NCI-H510A (cell line): ENCODE measurements at places on chromosomes 13 and 19.

DNA sequence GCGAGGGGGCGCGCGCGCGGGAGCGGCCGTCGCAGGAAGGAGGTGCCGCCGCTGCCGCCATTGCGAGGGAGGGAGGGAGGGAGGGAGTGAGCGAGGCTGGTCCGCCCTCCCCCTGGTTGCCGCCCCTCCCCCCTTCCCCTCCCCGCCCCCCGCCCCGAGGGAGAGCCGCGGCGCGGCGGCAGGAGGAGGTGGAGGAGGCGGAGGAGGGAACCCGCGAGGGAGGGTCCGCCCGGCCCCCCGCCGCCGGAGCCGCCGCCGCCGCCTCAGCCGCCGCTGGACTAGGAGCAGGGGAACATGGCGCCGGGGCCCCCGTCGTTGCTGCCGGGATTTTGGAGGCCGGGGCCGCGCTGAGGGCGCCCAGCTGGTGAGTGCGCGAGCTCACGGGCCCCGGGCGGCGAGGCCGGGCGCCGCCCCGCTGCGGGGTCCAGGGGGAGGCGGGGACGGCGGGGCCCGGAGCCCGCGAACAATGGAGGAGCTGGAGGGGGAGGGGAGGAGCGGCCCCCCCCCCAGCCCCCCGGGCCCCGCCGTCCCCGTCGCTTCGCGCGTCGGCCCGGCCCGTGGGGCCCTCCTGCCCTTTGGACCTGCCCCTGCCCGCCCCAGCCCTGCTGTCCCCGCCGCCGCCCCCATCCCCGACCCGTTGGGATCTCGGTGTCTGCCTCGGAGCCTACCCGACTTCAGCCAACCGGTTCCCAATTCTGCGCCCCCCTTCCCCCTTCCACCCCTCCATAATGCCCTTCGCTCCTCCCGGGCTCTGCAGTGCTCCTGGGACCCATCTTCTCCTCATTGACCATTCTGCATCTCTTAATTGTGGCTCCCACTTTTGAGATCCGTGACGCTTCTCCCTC lies at the start of gene ARHGAP35:
TSS of gene ARHGAP35 (plus strand) at position 152 of the 845 bp plus-strand sequence. CDS start 57,679 bp downstream, outside the sequence.
- peak; percentile 72 for DNase-seq

- DNase-seq, result no peak
These were observed 164.2 kb upstream of the SOX1 start for GRCh38 chr13:111902726-111903125.

- DNase-seq, result no peak
These were observed 130.8 kb downstream of the KL start for GRCh38 chr13:33146843-33147611.

GRCh38 chr13:23867027-23867491 lies 22.1 kb downstream of the MIPEP start:
- no peak for DNase-seq

DNA sequence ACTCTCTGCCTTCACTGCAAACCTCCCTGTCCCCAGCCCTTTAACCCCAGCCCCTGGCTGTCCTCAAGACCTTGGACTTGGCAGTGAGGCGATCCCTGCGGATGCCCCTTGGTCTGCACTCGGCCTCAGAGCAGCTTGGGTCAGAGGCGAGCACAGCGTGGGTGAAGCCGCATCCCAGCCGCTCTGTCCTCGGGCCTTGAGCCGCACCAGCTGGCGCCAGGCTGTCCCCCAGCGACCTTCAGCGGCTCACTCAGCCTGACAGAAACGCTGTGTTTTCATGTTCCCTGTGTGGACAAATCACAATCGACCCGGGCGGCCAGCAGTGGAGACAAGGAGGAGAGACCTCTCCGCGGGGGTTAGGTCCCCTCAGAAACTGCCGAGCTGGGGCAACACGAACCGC lies 52.0 kb downstream of the GNG7 start:
- no peak for DNase-seq

DNA sequence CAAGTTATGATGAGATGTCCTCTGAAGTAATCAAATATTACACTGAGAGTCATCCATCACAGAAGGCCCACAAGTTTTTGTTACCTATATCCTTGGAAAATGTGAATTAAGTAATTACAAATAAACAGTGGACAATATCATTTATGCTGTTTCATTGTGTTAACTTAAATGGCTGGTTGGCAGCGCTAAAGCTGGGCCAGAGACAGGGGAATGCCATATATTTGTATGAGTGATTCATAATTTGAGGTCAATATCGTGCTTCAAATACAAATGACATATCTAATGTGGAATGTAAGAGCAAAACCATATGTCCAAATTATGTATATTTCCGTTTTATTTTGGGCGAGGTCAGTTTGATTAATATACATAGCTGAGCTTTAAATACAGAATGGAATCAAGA lies 1556.2 kb downstream of the SLITRK5 start:
- DNase-seq, result no peak

GRCh38 chr13:107590556-107590955 lies 624.8 kb downstream of the LIG4 start:
- peak; percentile 30 for DNase-seq

DNA sequence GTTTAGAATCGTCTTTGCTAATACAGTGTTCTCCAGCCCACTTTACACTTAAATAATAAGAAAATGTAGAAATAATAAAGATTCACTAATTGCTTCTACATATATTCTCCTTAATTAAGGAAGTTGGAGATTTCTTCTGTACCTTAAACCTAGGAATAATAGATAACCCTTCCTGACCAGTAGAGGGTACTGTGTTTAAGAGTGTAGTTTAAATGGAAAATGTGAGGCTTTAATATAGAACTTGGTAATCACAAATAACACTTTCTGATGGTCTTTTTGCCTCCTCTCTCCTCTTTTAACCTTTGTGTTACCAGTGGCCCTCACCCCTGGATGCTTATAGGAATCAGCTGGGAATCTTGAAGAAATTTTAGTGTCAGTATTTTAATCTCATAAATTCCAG lies 20.7 kb downstream of the POMP start:
- no peak for DNase-seq

DNA sequence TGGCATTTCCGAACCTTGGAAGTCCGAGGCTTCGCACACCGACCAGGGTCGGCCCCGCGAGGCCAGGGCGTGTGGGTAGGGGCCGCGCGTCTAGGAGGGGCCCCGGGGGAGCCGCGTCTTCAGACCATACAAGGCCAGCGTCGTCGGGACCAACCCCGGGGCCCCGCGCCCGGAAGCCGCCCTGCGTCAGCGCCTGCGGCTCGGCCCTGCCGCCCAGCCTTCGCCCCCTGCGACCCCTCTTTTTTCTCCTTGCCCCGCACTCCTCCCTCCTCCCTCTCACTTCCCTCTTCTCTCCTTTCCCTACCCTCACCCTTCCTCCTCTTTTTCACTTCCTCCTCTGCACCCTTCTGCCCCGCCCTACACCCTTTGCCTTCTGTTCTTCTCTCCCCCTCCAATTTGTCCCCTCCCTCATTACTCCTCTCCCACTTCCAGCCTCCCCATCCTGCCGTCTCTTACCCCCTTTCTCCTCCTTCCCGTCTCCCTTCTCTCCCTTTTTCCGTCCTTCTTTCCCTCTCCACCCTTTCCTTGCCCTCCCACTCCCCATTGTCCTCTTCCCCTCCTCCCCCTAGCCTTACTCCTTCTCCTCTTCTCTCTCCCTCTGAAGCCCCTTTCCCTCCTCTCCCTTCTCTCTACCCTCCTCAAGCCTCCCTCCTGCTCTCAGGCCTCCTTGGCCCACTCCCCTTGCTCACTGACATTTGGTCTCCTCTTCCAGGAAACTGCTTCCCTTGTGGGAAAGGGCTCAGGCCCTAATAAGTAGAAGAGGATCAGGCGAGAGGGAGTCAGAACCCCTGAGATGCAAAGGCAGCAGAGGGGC lies 2.2 kb upstream of the PLEKHG2 start:
- peak; percentile 22 for DNase-seq

GRCh38 chr13:107808389-107808788 lies 406.9 kb downstream of the LIG4 start:
- no peak for DNase-seq

- no peak for DNase-seq
These were observed 30.2 kb downstream of the ITM2B start for GRCh38 chr13:48263196-48263595.

DNA sequence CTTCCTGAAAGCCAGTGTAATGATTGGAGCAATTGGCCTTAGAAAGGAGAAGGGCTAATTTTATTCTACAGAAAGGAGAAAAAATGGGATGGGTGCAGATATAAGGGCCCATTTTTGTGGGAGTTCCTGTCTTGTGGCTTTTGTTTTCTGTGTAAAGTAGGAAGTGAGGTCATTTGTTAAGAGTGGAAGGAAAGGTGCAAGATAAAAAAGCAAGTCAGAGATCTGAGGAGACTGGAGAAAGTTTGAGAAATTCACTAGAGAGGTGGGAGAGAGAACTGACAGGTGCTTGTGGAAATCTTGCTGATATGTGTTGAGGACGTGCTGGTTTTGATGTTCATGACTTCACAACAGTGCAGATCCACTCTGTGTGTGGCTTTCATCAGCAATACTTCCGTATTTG lies 349.4 kb downstream of the DLEU7 start:
- DNase-seq, result no peak

- no peak for DNase-seq
These were observed 6.0 kb downstream of the RNASEH2B start for GRCh38 chr13:50915565-50915964.

GRCh38 chr13:98097749-98098148 lies 45.1 kb upstream of the FARP1 start:
- no peak for DNase-seq

- no peak for DNase-seq
These were observed 40.8 kb downstream of the CHST8 start for GRCh38 chr19:33662391-33663092.

- DNase-seq, result no peak
These were observed 306 bp downstream of the SUGT1 start for GRCh38 chr13:52652980-52653303.

DNA sequence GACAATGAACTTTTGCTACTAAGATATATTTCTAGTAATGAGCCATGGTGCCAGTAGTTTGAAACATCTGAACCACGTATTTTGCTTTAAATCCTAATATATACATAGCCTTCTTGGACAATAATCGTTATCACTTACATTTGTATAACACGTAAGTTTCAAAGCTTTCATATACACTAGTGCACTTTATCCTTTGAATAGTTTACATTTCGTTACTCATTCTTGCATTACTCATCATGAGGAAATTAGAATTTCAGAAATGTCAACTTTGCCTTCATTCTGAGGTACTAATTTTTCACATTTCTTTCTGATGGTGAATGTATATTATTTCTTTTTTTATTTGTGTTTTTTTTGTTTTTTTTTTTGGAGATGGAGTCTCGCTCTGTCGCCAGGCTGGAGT lies 5.8 kb downstream of the KBTBD7 start:
- DNase-seq, result no peak

- DNase-seq, result no peak
These were observed 6.7 kb downstream of the PPP1R37 start for GRCh38 chr19:45099467-45100191.

DNA sequence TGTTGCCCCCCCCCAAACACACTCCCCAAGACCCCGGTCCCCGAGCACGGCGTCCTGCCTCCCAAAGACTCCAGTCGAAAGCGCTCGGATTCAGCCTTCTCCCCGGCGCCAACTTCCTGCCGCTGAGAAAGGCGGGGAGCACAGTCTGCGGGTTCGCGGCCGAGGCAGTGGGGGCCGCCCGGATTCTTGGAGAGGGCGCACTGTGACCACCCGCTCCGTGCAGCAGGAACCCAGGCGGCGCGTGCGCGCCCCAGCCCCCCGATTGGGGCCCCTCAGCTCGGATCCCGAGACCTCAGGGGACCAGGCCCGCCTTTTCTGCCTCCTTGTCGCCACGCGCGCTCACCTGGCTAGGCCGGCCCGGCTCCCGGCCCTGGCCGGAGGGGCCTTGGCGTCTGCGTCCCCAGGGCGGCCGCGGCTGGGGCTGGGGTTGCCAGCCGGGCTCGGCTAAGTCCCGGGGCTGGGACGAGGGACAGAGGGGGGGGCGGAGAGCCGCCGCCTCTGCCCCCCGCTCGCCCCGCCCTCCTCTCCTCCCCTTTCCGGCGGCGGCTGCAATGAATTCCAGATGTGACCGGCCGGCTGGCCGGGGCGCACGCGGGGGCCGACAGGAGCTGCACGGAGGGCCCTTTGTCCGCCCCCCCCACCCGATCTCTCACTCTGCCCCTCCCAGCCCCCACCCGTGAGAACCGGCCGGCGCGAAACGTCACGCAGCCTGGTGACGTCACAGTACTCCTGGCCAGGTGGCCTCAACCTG lies at the start of gene S1PR2:
TSS of gene S1PR2 (minus strand) at position 471 of the 751 bp plus-strand sequence. CDS start 6,426 bp downstream, outside the sequence.
- peak; percentile 89 for DNase-seq

DNA sequence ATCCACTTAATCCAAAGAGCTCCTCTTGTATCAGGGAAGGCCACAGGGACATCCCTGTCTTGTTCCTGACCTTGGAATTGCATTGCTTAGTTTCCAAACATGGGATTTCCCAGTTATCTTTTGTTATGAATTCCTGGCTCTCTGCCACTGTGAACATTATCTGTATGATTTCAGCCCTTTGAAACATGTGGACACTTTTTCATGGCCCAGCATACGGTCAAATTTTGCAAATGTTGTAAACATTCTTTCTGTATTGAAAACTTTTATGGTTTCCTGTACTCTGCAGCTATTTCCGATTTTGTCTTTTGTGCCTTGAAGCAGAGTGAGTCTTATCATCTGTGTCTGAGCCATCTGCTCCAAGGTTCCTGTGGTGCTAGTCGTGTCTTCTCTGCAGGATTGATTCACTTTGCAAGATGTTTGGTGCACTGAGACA lies 4.5 kb upstream of the CFAP97D2 start:
- no peak for DNase-seq

DNA sequence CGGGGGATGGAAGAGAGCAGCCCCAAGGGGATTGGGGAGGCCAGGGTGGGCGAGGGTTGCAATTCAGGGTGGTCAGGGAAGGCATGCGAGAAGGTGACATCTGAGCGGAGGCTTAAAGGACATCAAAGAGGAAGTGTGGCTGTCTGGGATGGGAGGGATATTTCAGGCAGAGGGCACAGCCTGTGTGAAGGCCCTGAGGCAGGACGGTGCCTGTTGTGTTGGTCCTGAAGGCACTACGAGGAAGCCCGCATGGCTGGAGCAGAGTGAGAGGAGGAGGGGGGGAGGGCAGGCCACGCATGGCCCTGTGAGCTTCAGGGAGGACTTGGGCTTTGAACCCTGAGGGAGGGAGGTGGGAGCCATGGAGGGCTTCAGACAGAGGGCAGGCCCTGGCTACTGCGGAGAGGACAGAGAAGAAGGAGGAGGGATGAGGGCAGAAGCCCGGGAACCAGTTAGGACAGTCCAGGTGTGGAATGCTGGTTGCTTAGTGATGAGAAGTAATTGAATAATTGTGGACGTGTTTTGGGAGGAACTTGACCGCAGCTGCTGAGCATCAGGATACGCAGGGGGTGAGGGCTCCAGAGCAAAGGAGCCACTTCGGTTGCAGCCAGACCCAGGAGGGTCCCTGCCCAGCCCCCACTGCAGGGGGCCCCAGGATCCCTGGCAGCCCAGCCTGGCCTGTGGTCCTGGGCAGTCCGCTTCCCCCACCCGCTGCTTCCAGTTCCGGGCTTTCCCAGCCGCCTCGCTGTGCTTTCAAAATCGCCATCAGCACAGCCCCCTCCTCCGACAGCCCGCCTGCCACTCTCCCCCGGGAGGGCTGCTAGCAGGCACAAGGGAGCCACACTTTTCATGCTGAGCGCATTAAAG lies 6.2 kb downstream of the TLE6 start:
- peak; percentile 51 for DNase-seq
